CD4-positive, alpha-beta T cell treated with Interleukin-1 beta for 1 hour (primary cell): ENCODE measurements at places on chromosomes 3 and 15.

GRCh38 chr3:46705022-46705530 lies 3.9 kb downstream of the TMIE start:
- peak; percentile 66 for DNase-seq

DNA sequence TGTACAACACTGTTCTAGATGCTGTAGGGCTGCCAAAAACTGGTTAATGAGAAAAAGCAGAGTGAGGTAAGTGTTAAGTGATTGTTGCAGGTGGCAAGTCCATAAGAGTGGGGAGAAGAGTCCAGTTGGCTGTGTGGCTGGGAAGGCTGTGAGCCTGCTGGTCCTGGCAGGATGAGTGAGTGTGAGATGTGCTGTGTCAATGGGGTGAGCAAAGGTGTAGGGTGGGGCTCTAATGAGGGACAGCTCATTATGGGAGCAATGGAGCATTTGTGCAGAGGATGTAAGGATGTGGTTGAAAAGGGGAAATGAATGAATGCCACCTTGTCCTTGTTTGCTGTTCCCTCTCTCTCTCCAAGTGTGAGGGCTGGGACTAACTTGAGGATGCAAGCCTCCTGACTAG lies 145.3 kb upstream of the ROPN1 start:
- DNase-seq = no peak

DNA sequence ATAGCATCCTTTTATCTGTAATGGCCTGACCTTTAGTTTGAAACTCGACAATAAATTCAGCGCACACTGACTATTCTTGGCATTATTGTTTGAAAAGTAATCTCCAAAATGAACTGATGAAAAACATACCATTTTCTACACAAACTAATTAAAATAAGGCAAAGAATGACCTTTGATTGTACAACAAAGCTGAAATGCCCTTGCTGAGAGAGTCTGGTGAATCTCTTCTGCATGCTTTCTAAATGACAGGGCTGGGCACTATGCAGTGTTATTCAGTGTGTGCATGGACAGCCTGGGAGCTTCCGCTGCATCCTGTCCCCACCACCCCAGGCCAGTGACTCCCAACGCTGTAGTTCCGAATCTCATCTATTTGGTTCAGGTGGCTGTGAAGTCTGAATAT lies 530.8 kb downstream of the FOXP1 start:
- DNase-seq = no peak

DNA sequence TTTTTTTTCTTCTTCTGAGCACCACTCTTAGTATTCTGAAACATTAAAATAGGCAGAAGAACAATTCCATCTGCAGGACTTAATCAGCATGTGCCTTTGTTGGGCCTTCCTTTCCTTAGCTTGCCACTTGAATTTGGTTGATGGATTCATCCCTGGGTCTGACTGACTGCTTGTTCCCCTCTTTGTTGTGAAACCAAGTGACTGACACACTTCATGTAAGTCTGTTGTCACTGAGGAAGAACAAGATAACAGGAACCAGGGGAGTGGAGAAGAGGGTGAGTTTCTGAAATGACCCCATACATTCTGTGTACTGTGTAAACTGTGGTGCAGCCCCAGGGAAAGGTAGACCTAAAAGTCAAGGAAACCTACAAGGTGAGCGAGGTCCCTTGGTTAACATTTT lies 188.7 kb upstream of the TBC1D5 start:
- no peak for DNase-seq

GRCh38 chr3:147215660-147216059 lies 190.7 kb downstream of the ZIC4 start:
- DNase-seq = no peak

DNA sequence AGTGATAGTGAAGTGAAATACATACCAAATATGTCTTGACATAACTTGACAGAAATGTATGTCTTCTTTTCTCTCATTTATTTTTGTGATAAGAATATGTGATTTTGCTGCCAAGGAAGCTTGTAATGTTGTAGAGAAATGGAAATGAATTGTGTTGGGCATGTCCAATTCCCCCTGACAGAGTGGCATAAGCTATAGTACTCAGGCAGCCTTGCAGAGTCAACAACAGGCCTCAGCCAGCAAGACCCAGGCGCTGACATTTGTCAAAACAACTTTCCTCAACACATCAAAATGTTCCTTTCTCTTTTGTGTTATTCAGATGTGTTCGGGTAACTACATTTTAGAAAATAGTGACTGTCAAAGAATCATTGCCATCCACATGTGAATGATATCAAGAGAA lies 538.1 kb upstream of the ATP11B start:
- DNase-seq = no peak

DNA sequence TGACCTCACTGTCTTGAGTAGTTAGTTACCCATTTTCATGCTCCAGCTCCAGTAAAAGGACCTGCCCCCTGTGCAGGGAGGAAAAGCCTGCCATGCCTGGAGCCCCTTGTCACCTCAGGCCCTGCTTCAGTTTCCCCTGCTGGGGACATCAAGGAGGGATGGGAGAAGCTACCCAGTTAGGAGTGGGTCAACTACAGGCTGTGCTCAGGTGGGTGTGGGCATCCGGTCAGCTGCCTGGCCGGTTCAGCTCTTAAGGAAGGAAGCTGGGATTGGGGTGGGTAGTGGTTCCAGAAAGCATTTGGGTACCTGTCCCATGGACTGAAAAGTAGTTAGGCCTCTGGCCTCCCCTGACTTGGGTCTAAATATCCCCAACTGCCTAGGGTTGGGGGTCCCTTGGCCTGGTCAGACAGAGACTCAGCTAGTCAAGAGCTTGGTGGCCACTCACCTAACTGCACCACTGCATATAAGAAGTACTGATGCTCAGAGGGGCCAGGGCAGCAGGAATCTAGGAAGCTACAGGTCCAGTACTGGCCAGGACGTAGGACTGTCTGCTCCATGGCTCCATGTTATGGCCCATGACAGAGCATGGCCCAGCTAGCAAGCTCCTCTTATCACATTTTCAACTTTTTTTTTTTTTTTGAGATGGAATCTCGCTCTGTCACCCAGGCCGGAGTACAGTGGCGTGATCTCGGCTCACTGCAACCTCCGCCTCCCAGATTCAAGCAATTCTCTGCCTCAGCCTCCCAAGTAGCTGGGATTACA lies 549 bp downstream of the LSMEM2 start:
- DNase-seq = no peak

- no peak for DNase-seq
Observed at GRCh38 chr15:74389241-74390048, 22.0 kb upstream of the CYP11A1 start.

GRCh38 chr15:25090073-25090733 lies 135.4 kb downstream of the SNRPN start:
- DNase-seq = no peak

DNA sequence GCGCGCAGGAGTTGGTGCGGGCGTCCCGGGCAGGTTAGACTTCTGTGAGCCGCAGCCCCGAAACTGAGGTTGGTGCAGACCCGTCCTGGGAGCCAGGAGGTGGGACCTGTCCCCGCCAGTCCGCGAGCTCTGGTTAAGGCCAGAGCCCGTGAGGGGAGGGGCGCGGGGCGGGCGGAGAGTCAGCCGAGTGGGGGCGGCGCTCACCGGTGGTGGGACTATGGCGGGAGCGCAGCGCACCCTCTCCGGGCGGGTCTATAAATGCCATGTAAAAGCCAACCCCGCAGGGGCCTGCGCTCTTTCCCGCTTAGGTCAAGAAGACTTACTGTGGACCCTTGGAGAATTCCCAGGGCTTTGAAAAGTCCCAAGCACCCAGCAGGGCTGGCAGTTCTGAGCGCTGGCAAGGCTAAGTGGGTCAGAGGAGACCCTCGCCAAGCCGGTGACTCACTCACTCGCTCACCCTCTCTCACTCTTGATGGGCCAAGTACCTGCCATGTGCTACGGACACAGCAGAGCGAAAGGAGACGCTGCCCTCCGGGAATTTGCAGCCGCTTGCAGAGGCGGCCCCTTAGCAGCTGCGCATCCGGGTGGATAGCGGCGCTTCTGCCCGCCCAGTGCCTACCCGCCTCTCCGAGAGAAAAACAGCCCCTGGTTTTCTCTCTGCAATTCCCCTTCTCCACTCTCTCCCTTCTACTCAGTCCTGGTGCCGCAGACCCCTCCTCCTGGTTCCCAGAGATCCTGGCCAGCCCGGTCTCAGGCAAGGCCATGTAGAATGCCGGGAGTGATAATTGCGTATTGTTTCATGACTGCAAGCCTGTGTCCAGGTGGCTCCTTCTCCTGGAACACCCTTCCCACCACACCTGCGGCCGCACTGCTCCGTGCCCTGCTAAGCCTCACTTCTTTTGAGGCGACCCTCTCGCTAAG lies at the start of gene ALDH1L1:
Gene ALDH1L1, minus strand, starts transcription at position 110 of the 921 bp plus-strand sequence. CDS start 19,607 bp downstream, outside the sequence.
- DNase-seq = no peak

- no peak for DNase-seq
Observed at GRCh38 chr3:186693843-186694242, 23.3 kb upstream of the KNG1 start.

GRCh38 chr3:139342054-139342453 lies 1.8 kb upstream of the MRPS22 start:
- no peak for DNase-seq

DNA sequence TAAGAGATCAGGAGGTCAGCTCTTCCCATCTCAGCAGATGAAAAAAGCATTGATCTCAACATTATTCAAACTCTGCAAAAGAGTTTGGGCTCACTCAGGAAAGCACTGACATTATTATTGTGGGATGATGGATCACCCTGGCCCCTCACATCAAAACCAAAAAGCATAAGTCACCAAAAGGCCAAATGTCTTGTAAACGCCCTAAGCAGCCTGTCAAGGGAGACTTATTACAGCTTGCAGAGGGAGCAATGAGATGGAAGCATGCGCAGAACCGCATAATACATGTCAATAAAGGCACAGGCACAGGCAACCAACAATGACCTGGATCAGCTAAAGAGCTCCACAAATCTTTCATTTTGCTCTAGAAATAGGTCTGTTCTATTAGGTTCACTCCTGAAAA lies 4.6 kb downstream of the FSIP1 start:
- DNase-seq = no peak

GRCh38 chr3:28978092-28978491 lies 302.8 kb upstream of the RBMS3 start:
- no peak for DNase-seq

DNA sequence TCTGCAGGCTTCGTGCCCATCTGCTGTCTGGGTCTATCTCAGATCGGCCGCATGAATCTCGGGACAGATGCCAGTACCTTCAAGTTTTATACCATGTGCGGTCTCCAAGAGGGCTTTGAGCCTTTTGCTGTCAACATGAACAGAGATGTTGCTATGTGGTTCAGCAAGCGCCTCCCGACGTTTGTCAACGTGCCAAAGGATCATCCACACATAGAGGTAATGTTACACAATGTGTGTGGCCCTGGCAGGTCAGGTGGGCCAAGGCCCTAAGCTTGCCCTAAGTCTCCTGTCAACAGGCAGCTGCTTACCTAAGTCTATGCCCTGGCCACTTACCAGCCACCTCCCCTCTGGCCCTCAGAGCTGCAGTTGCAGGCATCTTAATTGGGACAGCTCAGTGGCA lies 324.0 kb upstream of the CHRM5 start:
- DNase-seq = no peak

GRCh38 chr15:27061739-27062138 lies 90.8 kb downstream of the GABRG3 start:
- DNase-seq = no peak

GRCh38 chr15:56184516-56184915 lies 59.2 kb downstream of the RFX7 start:
- no peak for DNase-seq

DNA sequence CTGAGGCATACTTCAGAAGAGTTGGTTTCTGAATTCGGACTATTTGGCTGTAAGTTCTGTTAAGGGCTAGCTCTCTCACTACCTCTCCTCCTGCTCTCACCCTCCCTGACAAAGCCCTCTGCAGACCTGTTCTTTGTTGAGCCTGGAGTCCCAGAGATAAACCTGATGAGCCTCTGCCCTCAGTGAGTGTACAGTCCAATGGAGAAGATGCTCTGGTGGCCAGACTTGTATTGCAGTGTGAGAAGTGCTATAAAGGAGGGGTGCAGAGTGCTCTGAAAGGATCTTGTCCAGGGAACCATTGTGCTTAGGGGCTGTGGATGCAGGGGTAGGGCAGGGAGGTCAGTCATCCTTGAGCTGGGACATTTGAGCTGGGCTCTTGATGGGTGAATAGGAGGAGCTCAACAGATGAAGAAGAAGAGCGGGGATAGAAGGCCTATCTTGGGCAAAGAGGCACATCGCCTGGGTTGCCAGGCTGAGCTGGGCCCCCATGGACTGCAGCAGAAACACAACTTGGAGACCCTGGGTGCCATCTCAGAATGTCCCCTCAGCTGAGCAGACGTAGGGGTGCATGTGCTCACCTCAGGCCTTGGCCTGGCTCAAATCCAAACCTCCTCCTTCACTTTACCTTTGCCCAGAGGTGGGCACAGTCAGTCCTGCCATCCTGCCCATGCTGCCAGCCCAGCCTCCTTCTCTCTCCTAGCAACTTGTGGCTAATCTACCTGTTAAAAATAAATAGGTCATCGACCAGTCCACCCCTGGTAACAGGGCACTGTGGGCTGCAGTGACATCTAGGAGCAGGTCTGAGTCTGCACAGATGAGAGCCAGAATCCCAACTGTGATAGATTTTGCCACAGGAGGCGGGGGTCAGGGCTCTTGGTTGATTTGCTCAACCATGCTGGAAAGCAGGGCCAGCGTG lies 3.3 kb downstream of the CAND2 start:
- DNase-seq = no peak

- no peak for DNase-seq
Observed at GRCh38 chr15:63292771-63293170, 15.4 kb downstream of the APH1B start.

DNA sequence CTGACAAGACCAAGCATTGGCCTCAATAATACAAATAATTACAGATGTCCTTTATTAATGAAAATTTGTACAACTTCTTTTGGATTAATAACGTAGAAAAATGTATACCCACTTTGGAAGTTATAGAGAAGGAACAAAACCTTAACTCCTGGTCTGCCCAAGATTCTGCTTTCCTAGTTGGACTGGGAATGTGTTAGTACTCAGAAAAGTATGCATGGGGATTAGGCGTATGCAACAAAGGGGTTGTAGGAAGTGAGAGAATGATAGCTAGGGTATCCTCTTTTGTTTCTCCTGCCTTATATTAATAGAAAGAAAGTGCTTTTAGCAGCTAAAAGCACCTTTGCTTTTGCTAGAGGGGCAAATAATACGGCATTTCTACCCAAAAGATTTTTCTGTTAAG lies 116.2 kb upstream of the LRRFIP2 start:
- DNase-seq = no peak

DNA sequence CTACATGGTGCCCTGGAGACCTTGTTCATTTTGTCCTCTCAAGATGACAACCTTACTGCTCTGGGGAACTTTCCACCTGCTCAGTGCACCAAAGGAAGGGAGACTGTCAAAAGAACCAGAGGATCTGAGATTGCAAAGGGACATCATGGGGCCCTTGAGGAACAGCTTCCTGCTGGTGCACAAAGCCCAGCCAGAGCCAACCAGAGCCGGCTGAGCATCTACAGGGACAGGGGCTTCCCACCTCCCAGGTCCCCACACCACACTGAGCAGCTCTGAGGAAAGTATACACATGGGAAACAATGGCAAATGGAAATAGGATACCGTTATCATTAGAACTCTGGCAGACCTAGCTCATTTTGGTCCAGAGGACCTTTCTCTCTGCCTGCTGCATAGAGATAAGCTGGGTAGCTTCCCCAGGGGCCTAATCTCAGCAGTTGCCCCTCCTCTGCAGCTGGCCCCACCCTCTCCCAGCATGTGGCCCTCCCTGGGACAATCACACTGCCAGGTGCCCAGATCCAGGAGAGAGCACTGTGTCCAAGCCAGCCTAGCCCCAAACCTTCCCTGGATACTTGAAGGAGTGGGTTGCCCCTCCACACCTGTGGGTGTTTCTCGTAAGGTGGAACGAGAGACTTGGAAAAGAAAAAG lies 123.4 kb upstream of the PRR20G start:
- DNase-seq = no peak

- DNase-seq = no peak
Observed at GRCh38 chr3:49351521-49352011, 6.6 kb downstream of the GPX1 start.
